ENCODE measurements at places on chromosomes 6 and 20.

DNA sequence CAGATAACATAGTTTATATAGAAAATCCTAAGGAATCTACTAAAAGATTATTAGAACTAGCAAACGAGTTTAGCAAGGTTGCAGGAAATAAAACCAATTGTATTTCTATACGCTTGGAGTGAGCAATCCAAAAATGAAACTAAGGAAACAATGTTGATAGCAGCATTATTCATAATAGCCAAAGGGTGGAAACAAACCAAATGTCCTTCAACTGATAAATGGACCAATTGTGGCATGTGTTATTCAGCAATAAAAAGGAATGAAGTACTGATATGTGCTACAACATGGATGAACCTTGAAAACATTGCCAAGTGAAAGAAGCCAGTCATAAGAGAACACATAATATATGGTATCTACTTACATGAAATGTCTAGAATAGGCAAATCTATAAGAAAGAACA lies 101.0 kb upstream of the VSTM2L start:
- DNase-seq: no peak

- DNase-seq: no peak
These were observed 50.3 kb downstream of the ABHD12 start for GRCh38 chr20:25340380-25340779.

- DNase-seq: no peak
These were observed 85.7 kb upstream of the F13A1 start for GRCh38 chr6:6405997-6406714.

DNA sequence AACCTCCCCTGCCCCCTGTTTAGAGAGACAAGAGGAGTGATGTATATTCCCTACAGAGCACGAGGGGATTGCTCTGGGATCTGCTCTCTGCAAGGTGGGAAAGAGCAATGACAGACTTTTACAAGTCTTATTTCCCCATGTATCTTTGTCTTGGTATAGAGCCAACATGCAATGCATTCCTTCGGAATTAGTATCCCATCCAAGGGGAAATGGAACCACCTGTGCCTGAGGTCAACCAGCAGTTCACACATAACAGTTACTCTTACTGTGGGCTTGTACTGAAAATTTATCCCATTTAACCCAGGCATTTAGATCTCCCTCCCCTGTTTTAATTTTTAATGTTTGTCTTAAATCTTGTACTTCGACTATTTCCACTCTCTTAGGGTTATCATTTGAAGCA lies 250.4 kb downstream of the C6orf118 start:
- no peak for DNase-seq

- no peak for DNase-seq
These were observed 25.3 kb downstream of the BFSP1 start for GRCh38 chr20:17505636-17506517.

DNA sequence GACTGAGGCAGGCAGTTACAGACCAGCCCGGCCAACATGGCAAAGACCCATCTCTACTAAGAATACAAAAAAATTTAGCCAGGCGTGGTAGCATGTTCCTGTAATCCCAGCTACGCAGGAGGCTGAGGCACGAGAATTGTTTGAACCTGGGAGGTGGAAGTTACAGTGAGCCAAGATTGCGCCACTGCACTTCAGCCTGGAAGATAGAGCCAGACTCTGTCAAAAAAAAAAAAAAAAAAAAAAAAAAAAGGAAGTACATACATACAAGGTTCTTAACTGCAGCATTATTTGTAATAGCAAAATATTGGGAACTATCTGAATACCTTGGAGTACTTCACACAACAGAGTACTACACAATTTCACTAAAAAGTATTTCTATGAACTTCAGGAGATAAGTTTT lies 183.5 kb upstream of the OLIG3 start:
- DNase-seq: no peak

- DNase-seq: peak; percentile 95
These were observed 170.8 kb downstream of the BCAS1 start for GRCh38 chr20:53899351-53900167.

DNA sequence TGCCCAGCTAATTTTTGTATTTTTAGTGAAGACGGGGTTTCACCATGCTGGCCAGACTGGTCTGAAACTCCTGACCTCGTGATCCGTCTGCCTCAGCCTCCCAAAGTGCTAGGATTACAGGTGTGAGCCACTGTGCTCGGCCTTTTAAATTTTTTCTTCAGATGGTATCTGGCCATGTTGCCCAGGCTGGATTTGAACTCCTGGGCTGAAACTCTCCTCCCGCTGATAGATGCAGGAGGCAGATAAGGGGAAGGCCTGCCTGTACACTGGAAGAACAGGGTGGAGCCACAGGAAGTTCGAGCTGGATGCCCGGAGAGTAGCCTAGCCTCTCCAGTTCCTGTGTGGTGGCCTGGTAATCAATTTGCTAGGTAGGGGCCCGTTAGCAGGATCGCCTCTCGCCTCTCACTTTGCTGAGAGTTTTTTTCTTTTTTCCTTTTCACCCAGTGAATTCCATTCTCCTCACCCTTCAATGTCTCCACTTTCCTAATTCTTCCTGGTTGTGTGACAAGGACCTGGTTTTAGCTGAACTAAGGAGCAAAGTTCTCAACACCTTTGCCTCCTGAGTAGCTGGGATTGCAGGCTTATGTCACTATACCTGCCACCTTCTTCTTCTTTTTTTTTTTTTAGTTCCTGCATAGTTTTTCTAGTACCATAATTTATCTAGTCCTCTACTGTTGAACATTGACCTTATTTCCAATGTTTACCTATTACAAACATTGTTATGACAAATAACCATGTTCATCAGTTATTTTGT lies 19.4 kb upstream of the ITCH start:
- DNase-seq: no peak

- no peak for DNase-seq
These were observed 105.8 kb downstream of the EPM2A start for GRCh38 chr6:145629478-145629877.

DNA sequence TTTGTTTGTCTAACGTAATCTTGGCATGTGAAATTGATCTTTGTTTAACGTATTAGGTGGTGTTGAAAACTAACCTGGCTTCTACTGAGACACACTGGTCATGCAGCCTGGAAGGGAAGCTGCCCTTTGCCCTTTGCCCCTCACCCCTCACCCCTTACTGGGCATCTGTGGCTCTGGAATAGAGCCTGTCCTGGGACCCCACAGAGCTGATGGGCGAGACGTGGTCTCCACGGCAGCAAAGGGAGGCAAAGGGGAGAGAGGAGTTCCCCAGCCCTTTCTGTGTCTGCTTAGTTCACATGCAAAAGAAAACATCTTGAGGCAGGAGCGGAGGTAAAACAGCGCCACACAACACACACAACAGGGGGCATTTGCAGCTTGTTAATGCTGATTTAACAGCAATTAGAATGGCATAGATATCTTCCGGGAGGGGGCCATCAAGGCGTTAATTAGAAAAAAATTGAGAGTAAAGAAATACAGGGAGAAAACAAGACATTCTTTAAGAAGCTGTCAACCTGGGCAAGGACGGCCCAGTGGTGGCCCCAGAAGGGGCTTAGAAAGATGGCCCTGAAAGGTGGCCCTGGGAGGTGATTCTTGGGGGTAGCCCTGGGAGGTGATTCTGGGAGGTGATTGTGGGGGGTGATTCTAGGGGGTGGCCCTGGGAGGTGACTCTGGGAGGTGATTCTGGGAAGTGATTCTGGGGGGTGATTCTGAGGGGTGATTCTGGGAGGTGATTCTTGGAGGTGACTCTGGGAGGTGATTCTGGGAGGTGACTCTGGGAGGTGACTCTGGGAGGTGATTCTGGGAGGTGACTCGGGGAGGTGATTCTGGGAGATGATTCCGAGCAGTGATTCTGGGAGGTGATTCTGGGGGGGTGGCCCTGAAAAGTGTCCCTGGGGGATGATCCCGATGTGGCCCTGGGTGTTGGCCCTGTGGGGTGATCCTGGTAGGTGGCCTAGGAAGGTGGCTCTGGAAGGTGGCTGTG lies 44.5 kb upstream of the DACT2 start:
- DNase-seq: no peak

GRCh38 chr20:7411075-7411474 lies 529.2 kb downstream of the HAO1 start:
- no peak for DNase-seq

DNA sequence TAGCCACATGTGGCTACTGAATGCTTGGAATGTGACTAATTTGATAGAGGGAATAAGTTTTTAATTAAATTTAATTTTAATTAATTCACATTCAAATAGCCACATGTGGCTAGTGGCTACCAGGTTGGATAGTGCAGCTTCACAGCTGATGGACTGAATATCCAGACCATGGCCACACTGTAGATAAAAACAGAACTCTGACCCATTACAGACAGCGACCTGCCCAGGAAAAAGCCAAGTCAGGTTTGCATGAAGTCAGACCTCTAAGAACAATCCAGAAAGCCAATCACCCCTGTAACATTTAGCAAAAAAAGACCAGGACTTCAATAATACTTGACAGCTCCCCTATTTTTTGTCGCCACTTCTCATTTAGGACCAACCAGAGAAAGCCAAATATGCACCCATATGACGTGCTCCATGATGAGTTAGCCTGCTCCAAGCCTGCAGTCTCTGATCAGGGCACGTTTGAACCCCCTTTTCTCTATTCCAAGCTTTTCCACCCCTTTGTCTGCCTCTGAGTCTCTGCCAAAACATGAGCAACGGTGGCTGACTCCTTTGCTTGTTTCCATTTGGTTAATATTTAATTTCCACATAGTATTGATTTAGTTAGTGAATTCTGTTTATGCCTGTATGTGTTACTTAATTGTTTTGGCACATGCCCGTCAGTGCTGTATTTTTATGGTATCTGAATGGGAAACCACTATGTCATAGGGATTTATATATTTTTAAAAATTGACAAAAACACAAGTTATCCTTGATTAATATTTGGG lies 636.3 kb downstream of the UTRN start:
- DNase-seq: no peak

- DNase-seq: no peak
These were observed 3.4 kb upstream of the MICAL1 start for GRCh38 chr6:109458774-109459531.

DNA sequence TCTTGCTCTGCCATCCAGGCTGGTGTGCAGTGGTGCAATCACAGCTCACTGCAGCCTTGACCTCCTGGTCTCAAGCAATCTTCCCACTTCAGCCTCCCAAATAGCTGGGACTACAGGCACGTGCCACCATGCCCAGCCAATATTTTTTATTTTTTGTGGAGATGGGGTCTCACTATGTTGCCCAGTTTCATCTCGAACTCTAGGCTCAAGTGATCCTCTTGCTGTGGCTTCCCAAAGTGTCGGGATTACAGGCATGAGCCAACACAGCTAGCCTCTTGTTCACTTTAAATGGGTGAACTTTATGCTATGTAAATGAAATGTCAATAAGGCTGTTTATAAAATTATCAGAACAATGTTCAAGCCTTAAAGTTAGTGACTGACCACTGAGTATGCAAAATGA lies 37.1 kb downstream of the SAMD3 start:
- no peak for DNase-seq

DNA sequence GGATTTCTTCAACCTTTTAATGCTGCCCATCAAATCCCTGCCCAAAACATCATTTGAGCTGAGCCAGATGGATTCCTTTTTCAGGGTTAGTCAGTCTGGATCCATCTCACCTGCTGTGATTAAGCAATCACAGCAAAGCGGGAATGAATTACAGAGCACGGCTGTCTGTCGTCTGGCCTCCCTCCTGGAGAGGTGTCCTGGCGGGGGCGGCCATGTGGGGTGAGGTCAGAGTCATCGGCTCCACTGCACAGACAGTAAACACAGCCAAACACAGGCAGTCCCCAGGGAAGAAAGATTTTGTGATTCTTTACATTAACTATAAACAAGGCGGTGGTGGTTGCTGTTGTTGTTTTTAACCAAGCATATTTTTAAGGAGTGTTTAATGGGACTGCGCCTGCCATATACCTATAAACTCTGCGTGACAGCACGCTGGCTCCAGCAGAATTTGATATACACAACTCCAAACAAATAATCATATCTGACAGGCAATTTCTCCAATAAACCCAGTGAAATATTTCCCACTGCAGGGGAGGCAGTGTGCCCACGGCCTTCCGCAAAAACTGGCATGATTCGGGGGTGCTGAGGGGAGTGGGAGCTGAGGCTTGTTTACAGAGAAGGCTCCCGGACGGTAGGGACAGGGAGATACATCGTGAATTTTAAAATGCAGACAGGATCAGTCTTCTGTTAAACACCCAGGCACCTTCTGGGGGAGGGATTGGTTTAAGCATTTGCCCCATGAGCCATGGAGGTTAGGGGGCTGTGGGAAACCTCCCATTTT lies 232.0 kb upstream of the PMEPA1 start:
- no peak for DNase-seq

GRCh38 chr6:135647521-135647920 lies 150.0 kb upstream of the AHI1 start:
- no peak for DNase-seq

DNA sequence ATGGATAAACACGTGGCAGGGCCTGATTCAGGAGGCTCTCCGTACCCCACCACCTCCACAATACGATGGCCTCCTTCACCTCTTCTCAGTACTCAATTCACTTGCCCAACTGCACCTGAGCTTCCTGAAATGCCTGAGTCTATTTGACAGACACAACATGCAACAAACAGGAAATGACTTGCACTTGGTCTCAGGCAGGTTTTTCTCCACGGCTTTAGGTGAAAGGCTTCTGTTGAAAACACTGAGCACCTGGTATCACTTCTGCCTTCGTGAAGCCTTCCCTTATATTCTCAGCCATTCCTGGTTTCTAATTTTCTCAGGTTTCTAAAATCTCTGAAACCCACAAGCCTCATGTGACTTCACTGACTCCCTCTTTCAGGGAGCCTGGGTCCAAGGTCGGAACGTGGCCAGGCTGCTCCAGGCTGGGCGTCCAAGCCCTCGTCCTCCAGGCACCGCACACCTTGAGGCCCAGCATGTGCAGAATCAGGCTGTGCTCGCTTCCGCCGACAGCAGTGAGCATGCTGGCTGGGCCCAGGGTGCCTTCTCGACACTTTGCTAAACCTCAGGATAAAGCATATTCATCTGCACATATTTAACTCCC lies 34.7 kb downstream of the TAF4 start:
- no peak for DNase-seq

DNA sequence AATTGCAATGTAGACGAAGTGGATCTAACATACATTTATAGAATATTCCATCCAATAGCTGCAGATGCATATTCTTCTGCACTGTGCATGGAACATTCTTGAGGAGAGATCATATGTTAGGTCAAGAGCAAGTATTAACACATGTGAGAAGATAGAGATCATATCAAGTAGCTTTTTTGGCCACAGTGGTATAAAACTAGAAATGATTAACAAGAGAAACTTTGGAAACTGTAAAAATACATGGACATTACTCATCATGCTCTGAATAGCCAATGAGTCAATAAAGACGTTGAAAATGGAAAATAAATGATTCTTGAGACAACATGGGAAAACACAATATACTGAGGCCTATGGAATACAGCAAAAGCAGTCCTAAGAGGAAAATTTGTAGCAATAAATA lies 94.2 kb downstream of the STXBP5 start:
- no peak for DNase-seq

GRCh38 chr20:50879649-50880550 lies 51.3 kb downstream of the ADNP start:
- DNase-seq: no peak

DNA sequence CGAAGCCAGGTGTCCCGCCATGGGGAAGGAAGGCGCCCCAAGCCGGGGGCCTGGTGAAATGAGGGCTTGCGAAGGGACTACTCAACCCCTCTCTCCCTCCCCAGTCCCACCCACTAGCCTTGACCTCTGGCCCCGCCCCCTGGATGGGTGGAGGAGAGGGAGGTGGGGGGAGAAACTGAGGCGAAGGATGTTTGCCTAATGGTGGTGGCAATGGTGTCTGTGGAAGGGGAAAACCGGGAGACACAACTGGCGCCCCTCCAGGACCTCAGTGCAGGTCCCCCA lies at the start of gene POU5F1:
POU5F1 (minus strand) TSS at position 83 of the 282 bp plus-strand sequence; CDS start at position 21, 62 bp downstream.
- DNase-seq: no peak

Measured in NCI-H187 (cell line).